ENCODE measurements at places on chromosomes 5 and 9.

DNA sequence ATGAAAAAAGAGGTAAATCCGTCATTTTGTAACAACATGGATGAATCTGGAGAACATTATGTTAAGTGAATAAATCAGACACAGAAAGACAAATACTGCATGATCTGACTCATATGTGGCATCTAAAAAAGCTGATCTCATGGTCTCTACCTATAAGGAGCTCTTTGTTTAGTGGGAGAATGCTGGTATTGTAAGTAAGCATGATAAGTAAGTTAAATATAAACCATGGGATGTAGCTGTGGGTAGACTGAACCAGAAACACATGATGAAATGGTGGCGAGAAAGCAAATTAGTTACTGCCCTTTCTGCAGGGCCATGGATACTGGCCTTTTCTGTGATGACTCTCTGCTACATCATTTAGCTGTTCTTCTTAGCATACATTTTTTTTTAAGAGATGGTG is 66.4 kb upstream of the RUSC2 start:
- no peak for DNase-seq

DNA sequence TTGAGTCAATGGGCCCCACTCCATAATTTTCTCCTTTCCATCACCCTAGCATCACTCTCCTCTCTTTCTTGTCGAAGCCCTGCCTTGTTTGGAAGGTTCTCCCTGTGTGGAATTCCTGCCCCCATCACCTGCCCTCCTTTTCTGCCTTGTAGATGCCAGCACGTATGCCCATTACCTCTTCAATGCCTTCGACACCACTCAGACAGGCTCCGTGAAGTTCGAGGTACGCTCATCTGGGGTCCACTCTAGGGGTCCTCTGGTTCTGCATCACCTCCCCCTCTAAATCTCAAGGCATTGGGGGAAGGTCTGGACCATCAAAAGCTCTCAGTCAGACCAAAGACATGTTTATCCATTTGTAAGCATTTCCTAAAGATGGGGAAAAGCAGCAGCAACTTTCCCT is 61.8 kb upstream of the GABRP start:
- DNase-seq = no peak

DNA sequence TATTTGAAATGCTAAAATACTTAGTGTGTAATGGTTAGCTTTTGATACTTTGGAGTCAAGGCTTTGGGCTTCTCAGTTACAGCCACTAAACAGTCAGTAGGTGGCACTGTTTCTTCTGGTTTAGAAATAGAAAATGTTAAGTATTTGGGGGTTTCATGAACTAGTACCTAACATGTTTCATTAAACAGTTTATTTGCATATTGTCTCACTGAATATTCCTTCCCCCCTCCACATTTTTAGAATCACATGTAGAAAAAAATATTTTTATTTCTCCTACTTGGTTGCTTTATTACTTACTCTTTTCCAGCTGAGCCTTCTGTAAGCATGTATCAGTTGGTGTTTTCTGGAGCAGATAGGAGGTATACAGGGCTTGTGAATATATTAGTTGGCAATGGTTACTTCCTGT is 48.0 kb downstream of the IPO11 start:
- DNase-seq = peak; percentile 23

GRCh38 chr5:126925482-126925881 is 104.9 kb downstream of the MARCHF3 start:
- DNase-seq = no peak

- no peak for DNase-seq
Measured at GRCh38 chr5:102433473-102433872, 65.3 kb downstream of the SLCO6A1 start.

- DNase-seq = no peak
Measured at GRCh38 chr5:71937921-71938698, 169.2 kb upstream of the MAP1B start.

- no peak for DNase-seq
Measured at GRCh38 chr5:155252025-155252424, 238.5 kb downstream of the KIF4B start.

DNA sequence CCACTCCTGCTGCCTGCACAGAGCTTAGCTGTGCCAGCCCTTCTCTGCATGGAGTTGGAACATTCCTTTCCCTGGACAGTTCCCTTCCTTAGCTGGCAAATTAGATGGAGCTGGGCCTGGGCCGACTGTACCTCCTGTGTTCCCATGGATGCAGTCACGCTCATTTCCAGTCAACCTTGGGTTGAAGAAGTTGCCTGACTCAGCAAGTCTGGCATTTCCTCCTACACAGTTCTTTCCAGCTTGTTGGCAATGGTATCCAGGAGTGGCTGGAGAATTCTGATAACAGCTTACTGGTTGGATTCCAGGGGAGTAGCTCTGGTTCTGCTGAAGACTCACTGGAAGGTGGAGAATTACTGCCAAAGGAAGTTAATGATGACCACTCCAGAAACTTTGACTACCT is 9.2 kb upstream of the TAF1L start:
- DNase-seq = peak; percentile 87

GRCh38 chr5:154207204-154207603 is 16.7 kb downstream of the GALNT10 start:
- DNase-seq = no peak

- no peak for DNase-seq
Measured at GRCh38 chr9:25350011-25350410, 328.2 kb downstream of the TUSC1 start.

DNA sequence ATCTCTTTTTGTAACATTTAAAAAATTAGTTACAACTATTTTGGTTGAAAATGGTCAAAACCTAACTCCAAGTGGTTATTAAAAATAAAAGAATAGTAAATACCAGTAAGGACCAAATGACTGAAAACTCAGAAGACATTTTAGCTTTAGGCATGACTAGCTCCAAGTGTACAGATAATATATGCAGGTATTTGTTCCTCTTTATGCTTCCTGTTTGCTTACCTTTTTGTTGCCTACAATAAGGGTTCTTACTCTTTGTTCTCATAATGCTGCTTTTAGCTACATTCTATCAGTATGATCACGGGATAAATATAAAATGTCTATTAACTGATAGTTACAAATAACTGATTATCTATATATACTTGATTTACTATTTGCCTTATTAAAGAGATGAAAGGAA is 259.6 kb downstream of the CDH12 start:
- no peak for DNase-seq

GRCh38 chr5:644971-645370 is 32.8 kb downstream of the CEP72 start:
- no peak for DNase-seq
